Mesothelial cell of epicardium (in vitro differentiated cells): ENCODE measurements at places on chromosomes 4 and X.

DNA sequence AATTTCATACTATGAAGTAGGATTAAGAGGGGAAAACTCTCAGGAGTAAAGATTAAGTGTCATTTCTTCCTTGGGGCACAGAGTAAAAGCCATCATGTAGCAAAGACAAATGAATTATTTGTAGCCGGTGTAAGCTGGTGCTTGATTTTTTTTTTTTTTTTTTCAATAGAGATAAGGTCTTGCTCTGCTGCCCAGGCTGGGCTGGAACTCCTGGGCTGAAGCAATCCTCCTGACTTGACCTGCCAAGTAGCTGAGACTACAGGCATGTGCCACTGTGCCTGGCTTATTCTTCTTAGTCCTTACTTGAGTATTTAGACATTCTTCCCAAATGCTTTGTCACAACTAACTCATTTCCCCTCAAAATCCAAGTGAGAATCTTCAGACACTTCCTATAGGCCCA lies 125.7 kb downstream of the STOX2 start:
- H3K27me3 ChIP-seq: no peaks in the 10 kb centered on the region
- no peak overlapping the region for H3K4me3 ChIP-seq
- H3K36me3 ChIP-seq: peaks cover 32% of the 10 kb centered on the region
- H3K4me1 ChIP-seq: peaks cover 22% of the 10 kb centered on the region
- DNase-seq: no peak

- no peak for DNase-seq
- no peaks in the 10 kb centered on the region for H3K36me3 ChIP-seq
- H3K27me3 ChIP-seq: no peaks in the 10 kb centered on the region
- peaks cover 27% of the 10 kb centered on the region for H3K4me1 ChIP-seq
- H3K4me3 ChIP-seq: no peak overlapping the region
Measured at GRCh38 chr4:156695163-156695562, 276.4 kb downstream of the PDGFC start.

DNA sequence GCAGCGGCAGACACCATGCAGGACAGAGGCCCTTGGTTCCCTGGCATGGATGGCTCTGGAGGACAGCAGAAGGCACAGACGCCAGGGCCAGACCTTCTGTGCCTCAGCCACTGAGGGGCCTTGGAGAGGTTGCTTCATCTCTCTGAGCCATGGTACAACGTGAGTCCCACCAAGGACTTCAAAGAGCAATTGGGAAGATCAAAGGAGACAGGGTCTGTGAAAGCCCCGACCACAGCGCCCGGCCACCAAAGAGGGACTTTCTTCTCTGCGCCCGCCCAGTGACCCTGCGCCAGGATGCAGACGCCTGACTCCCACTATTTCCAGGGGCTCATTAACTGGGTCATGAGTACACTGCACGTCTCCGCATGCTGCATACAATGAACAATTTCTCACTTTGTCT lies 174.0 kb downstream of the AFAP1 start:
- H3K27ac ChIP-seq: no peak overlapping the region
- DNase-seq: no peak
- no peak overlapping the region for H3K4me3 ChIP-seq
- H3K4me1 ChIP-seq: peaks cover 4% of the 10 kb centered on the region
- H3K36me3 ChIP-seq: peaks cover 35% of the 10 kb centered on the region

DNA sequence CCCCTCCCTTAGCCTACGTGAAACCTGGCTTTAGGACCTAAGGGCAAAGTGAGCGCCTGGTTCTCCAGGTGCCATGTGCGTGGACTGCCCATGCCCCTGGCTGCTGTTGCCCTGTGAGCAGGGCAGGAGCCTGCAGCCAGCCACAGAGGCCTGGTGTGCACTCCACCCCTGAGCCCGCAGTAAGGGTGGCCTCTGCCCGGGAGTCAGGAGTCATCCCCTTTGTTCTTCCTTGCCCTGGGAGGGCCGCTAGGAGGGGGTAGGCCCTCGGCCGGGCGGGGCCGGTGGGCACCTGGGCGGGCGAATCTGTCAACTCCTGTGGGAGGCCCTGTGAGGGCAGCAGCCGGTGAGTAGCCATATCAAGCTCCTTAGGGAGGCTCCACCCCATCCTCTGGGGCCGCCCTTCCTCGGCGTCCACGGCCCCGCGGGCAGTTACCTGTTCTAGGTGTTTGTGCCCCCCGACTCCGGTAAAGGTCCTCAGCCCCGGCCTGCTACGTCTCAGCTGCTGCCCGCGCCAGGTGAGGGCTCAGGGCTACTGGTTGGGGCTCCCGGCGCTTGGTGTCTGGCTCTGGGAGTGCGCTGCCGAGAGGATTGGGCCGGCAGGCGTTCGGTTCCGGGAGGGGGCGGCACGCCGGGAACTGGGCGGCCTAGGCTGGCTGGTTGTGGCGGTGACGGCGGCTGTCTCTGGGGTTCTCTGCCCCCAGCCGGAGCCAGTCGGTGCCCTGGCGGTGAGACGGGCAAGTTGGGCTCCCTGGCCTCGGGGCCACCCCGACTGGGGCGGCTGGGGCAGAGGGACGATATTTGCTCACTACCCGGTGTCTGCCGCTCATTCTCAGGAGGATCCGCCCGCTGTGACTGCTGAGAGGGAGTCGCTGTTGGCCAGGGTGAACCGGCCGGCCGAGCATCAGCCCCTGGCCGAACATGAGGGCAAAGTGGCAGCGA lies 1060.2 kb downstream of the TECRL start:
- H3K4me1 ChIP-seq: no peaks in the 10 kb centered on the region
- H3K36me3 ChIP-seq: peaks cover 4% of the 10 kb centered on the region
- no peak overlapping the region for H3K4me3 ChIP-seq
- no peaks in the 10 kb centered on the region for H3K27me3 ChIP-seq
- DNase-seq: no peak
- H3K27ac ChIP-seq: no peak overlapping the region

DNA sequence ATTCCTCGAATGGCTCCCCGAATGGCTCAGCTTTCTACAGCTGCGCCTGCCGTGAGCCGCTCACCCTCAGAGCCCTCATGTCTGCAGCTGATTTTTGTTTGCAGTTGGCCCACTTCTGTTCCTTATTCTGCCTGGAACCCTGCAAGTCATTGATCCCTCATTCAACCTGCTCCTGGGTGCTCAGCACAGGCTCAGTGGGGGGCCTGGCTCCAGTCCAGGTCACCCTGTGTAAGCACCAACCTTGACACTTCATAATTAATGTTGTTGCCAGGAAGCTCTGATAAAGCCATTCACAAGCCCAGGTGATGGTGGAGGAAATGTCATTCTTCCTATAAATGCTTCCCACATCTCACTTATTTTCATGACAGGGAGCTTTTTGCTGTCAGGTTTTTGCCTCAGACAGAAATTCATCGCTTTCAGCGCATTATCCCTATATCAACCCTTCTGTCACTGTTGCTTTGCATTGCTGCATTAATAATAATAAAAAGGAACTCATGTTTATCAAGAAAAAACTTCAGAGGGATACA lies 85.7 kb downstream of the F11 start:
- no peak overlapping the region for H3K4me3 ChIP-seq
- H3K4me1 ChIP-seq: no peaks in the 10 kb centered on the region
- no peak for DNase-seq
- H3K36me3 ChIP-seq: no peaks in the 10 kb centered on the region
- no peak overlapping the region for H3K27ac ChIP-seq

DNA sequence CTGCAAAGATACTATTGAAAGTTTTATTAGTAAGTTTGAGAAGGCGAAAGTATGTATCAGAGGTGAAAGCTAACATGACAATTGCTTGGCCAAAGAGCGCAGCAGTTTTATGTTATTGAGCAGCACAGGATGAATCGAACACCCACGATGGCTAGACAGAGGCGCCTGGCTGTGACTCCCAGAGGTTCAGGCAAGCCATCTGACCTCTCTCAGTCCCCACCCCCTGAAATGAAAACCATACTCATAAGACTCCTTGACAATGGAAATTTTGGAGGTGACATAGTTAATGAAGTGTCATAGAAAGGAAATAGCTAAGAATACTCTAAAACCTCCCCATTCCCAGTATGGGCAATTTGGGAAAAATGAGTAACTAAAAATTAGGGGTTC lies 70.6 kb downstream of the MGST2 start:
- peak overlapping the region; percentile 64 for H3K4me3 ChIP-seq
- peaks cover 48% of the 10 kb centered on the region for H3K4me1 ChIP-seq
- no peaks in the 10 kb centered on the region for H3K36me3 ChIP-seq
- H3K27me3 ChIP-seq: no peaks in the 10 kb centered on the region
- DNase-seq: no peak
